Astrocyte (in vitro differentiated cells and primary cell): ENCODE measurements at places on chromosomes 7 and 10. TPM values are rescaled to one million over a fixed set of nuclear protein-coding genes. Genes with fewer than 3 reads are reported as not detected.
A peak's percentile ranks its signal among the peaks of the same experiment; 100 is the strongest.

The CCT6A gene
- 160 and 180 TPM in 2 replicates for total RNA-seq

The RNF133 gene
- total RNA-seq: 0.30 and 0.41 TPM in 2 replicates

The ARPC1A gene
- 185 and 198 TPM in 2 replicates for total RNA-seq

The TAS2R4 gene
- total RNA-seq: 1.1 and 1.2 TPM in 2 replicates

The HKDC1 gene
- 4.2 and 4.3 TPM in 2 replicates for total RNA-seq

The EEPD1 gene
- total RNA-seq: 4.9 and 5.4 TPM in 2 replicates

The SEMA3D gene
- 9.1 and 17.7 TPM in 2 replicates for total RNA-seq

- H3K27ac ChIP-seq: no peak overlapping the region
- H3K27me3 ChIP-seq: peaks cover 10% of the 10 kb centered on the region
- no peaks in the 10 kb centered on the region for H3K36me3 ChIP-seq
- no peak overlapping the region for H3K4me3 ChIP-seq
- H3K4me1 ChIP-seq: no peaks in the 10 kb centered on the region
- no peak for DNase-seq
Measured at GRCh38 chr7:139987691-139988516, 74.8 kb downstream of the PARP12 start.

GRCh38 chr7:106767498-106768323 lies 97.4 kb upstream of the PIK3CG start:
- peaks cover 38% of the 10 kb centered on the region for H3K4me1 ChIP-seq
- no peaks in the 10 kb centered on the region for H3K36me3 ChIP-seq

DNA sequence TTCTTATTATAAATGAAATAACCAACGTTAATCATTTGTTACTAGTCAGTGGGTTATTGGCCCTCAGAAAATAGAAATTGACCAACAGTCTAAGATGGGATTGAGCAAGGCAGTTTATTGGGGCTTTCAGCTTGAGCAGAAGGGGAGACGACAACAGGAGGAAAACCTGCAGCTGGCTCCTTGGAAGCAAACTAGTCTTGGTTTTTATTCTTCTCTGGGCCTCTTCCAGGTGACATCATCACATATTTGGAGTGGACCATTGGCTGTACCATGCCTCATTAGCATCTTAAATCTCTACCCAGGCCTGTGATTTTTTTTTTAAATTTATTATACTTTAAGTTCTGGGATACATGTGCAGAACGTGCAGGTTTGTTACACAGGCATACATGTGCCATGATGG lies 59.0 kb upstream of the CSTF2T start:
- no peak for DNase-seq
- H3K36me3 ChIP-seq: no peaks in the 10 kb centered on the region
- no peak overlapping the region for H3K4me3 ChIP-seq
- no peaks in the 10 kb centered on the region for H3K27me3 ChIP-seq

- H3K4me3 ChIP-seq: no peak overlapping the region
- DNase-seq: no peak
- H3K4me1 ChIP-seq: peaks cover 5% of the 10 kb centered on the region
- peaks cover 2% of the 10 kb centered on the region for H3K27me3 ChIP-seq
- H3K27ac ChIP-seq: no peak overlapping the region
Measured at GRCh38 chr7:148622887-148623585, 32.5 kb downstream of the C7orf33 start.

- peak; percentile 93 for DNase-seq
- H3K4me3 ChIP-seq: no peak overlapping the region
- H3K27ac ChIP-seq: peak overlapping the region; percentile 79
- H3K4me1 ChIP-seq: peaks cover 11% of the 10 kb centered on the region
- H3K36me3 ChIP-seq: no peaks in the 10 kb centered on the region
Measured at GRCh38 chr10:24299578-24300260, 90.8 kb downstream of the KIAA1217 start.

DNA sequence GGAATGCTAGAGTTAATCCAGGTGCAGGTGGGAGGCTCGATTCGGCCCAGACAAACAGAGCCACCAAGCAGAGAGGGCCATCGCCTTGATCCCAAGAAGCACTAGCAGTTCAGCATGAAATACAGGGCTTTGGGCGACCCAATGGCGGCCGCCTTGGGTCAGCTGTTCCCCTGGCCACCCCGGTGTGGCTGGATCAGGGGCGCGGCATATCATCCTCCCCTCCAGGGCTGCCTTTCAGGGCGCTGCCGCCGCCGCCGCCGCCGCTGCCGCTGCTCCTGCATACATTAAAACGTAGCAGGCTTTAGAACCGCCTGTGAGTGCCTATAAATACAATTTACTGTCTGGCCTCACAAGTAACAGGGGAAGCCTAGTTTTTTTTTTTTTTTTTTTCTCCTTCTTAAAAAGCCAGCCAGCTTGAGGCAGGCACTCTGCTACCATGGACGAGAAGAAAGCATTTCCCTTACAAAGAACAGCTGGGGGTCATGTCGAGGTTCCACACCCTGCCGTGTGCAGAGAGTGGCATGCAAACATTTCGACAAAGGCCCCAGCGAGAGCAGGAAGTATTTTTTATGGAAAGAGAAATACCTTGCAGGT lies 57.7 kb upstream of the EFCAB10 start:
- no peaks in the 10 kb centered on the region for H3K27me3 ChIP-seq
- H3K4me3 ChIP-seq: no peak overlapping the region
- H3K27ac ChIP-seq: no peak overlapping the region
- DNase-seq: no peak

DNA sequence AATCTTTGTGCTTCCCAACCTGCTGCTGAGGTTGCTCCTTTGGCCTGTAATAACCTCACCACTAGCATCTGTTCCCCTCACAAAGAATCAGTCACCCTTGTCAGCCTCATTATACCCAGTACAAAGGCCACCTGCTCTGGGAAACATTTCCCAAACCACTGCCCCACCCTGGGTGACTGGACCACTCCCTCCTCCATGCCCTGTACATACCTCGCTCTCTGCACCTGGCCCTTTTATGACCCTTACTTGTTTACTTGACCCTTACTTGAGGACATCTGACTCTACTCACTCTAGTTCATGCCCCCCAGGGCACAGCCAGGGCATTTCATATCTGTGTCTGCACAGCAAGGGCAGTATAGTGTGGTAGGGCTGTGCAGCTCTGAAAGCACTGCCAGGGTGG lies 21.4 kb upstream of the AOC1 start:
- no peaks in the 10 kb centered on the region for H3K4me1 ChIP-seq
- H3K4me3 ChIP-seq: no peak overlapping the region
- no peak overlapping the region for H3K27ac ChIP-seq

- H3K4me1 ChIP-seq: no peaks in the 10 kb centered on the region
- DNase-seq: no peak
- no peak overlapping the region for H3K4me3 ChIP-seq
Measured at GRCh38 chr7:88309819-88310218, 3.1 kb upstream of the STEAP4 start.

GRCh38 chr10:121231079-121231478 lies 367.2 kb downstream of the FGFR2 start:
- no peak overlapping the region for H3K4me3 ChIP-seq
- H3K4me1 ChIP-seq: no peaks in the 10 kb centered on the region
- no peak for DNase-seq
- H3K36me3 ChIP-seq: no peaks in the 10 kb centered on the region
- H3K27me3 ChIP-seq: no peaks in the 10 kb centered on the region
- no peak overlapping the region for H3K27ac ChIP-seq

GRCh38 chr7:45660201-45660900 lies 86.2 kb downstream of the ADCY1 start:
- no peak overlapping the region for H3K4me3 ChIP-seq
- H3K4me1 ChIP-seq: no peaks in the 10 kb centered on the region
- no peaks in the 10 kb centered on the region for H3K27me3 ChIP-seq

DNA sequence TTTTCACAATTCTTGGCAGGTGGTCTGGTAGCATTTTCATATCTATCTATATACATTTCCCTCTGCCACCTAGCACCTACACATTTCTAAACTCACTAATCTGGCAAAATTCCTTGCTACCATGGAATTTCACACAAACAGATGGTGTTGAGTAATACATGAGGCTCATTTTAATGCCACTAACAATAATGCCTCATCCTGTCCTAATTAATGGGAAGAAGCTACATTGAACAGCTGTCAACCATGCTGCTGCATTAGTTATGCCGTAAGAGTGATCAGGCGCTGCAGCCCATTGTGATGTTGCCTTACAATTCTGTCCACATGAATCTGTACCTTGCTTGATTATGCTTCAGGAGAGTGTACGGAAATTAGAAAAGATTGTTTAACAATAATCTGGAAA lies 23.2 kb downstream of the COL1A2 start:
- peaks cover 97% of the 10 kb centered on the region for H3K36me3 ChIP-seq
- no peak overlapping the region for H3K4me3 ChIP-seq
- peaks cover 54% of the 10 kb centered on the region for H3K4me1 ChIP-seq
- H3K27ac ChIP-seq: peak overlapping the region; percentile 26

DNA sequence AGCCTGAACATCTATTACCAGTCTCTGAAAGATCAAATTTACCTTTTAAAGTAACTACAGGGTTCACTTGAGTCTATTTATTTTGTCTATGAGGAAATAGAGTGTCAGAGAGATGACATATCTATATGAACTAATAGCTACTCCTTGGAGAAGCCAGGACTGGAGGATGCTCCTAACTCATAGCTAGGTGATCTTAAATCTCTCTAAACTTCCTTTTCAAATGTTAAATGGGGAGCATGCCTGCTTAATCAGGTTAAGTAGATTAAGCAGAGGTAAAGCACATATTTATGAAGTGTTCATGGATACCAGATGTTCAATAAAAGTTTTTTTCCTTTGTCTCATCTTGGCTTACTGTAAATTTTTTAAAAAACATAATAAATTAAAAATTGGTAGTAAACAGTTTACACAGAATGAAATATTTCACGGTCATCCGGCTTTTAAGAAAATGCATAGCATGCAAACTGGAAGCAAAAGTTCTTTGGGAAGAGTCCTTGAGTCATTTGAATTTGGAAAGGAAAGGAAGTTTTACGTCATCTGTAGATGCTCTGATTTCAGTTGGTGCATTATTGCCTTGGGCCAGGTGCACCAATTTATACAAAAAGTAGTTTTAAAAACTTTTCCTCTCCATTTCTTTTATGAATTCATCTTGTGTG lies 155.1 kb downstream of the BICC1 start:
- no peak overlapping the region for H3K27ac ChIP-seq
- H3K36me3 ChIP-seq: no peaks in the 10 kb centered on the region
- no peaks in the 10 kb centered on the region for H3K27me3 ChIP-seq
- H3K4me3 ChIP-seq: no peak overlapping the region
- H3K4me1 ChIP-seq: peaks cover under 1% of the 10 kb centered on the region

DNA sequence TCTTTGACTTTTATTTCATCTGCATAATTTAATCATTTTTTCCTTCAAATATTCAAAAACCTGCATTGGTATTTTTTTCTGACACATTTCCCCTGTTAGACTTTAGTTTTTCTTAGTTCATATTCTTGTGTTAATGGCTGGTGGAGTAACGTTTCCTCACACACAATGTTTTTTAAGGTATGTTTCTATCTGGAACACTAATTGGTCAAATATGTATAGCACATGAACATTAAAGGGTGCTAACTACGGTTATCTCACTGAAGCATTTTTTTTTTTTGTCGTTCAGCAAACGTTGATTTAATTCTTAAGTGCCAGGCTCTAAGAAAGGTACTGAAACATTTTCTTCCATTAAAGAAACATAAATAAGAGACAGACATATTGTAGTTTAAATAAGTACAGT lies 87.7 kb downstream of the PTPRZ1 start:
- no peaks in the 10 kb centered on the region for H3K27me3 ChIP-seq
- DNase-seq: no peak
- H3K4me3 ChIP-seq: no peak overlapping the region
- H3K4me1 ChIP-seq: peaks cover 10% of the 10 kb centered on the region
- no peaks in the 10 kb centered on the region for H3K36me3 ChIP-seq

DNA sequence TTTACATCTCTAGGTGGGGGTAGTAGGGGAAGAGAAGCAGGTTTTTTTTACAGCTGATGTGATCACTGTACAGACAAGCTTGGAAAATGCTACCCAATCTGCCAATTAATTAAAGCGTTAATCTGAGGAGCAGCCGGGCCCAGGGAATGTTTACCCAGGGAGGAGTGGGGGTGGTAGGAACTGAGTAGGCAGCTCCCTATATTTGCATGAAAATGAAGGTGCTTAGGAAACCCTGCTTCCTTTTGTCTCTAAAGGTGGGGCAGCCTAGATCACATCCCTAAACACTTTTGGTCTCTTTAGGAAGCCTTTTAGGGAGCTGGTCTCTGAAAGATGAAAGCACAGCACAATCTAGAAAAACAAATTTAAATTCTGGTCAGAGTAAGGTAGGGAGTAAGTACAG lies 53.0 kb upstream of the NFKB2 start:
- H3K27ac ChIP-seq: peak overlapping the region; percentile 84
- DNase-seq: peak; percentile 30
- peaks cover 6% of the 10 kb centered on the region for H3K36me3 ChIP-seq
- H3K27me3 ChIP-seq: no peaks in the 10 kb centered on the region
- peaks cover 27% of the 10 kb centered on the region for H3K4me1 ChIP-seq

DNA sequence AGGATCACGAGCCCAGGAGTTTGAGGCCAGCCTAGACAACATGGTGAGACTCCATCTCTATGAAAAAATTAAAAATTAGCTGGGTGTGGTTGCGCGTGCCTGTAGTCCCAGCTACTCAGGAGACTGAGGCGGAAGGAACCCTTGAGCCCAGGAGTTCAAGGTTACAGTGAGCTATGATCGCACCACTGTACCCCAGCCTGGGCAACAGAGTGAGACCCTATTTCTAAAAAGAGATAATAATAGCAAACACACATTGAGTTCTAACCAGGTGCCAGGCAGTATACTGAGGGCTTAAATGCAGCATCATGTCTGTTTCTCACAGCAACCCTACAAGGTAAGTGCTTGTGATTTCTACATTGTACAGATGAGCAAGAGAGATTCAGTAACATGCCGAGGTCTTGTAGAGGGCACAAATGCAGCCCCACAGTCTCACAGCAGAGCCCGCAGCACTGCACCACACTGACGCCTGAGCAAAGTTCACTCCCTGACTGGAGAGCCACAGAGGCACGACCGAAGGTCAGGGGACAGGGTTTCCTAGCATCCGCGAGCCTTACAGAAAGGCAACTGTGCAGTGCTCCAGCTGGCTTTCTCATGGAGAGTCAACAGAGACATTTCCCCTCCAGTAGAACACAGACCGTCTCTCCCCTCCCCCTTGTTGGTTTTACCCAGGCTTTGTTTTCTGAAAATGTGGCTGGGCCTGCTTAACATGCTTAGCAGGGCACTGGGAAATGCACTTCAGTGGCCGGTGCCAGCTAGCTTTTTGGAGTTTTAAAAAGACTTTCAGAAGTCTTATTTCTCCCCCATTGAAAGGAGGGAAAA lies 36.5 kb downstream of the PDSS1 start:
- no peak for DNase-seq
- H3K4me1 ChIP-seq: peaks cover 5% of the 10 kb centered on the region
- H3K36me3 ChIP-seq: peaks cover 21% of the 10 kb centered on the region
- no peaks in the 10 kb centered on the region for H3K27me3 ChIP-seq
- no peak overlapping the region for H3K4me3 ChIP-seq

- H3K36me3 ChIP-seq: no peaks in the 10 kb centered on the region
- H3K4me3 ChIP-seq: no peak overlapping the region
- DNase-seq: no peak
- no peak overlapping the region for H3K27ac ChIP-seq
- H3K4me1 ChIP-seq: no peaks in the 10 kb centered on the region
Measured at GRCh38 chr7:113394856-113395255, 276.5 kb upstream of the SMIM30 start.

- H3K27me3 ChIP-seq: no peaks in the 10 kb centered on the region
- H3K27ac ChIP-seq: peak overlapping the region; percentile 35
- H3K4me3 ChIP-seq: no peak overlapping the region
- DNase-seq: peak; percentile 49
- H3K36me3 ChIP-seq: no peaks in the 10 kb centered on the region
Measured at GRCh38 chr7:106345421-106346166, 60.8 kb upstream of the NAMPT start.
